ENCODE measurements at places on chromosomes 1 and 21.

- peak; percentile 71 for DNase-seq
Measured at GRCh38 chr1:145960468-145961108, 2.8 kb upstream of the LIX1L start.

DNA sequence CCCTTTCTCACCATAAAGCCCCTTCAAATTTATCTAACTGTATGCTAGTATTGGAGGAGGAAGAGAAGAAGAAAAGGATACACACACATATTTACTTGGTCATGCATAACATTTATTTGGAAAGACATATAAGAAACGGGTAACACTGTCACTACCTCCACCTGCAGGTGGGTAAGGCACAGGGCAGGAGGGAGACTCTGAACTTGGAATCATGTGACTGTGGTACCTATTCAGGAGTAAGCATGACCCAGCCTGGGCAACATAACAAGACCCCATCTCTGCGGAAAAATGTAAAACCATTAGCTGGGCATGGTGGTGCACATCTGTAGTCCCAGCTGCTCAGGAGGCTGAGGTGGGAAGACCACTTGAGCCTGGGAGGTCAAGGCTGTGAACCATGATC is 1.4 kb upstream of the PADI6 start:
- DNase-seq, result no peak

DNA sequence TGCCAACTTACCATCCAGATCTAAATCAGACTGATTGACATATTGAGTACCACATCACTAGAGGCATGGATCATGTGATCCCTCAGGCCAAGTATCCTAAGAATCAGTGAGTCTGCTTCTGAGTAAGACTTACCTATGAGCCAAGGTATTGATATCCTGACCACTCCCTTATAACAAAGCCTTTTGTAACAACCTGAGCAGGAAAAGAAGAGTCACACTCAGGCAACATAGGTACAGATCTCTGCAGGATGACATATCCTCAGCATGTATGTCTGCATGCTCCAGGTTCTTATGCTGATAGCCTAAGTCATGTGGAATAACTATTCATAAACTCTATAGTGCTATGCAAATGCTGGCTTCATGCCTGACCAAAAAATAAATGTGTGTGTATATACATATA is 2.3 kb upstream of the LCE1A start:
- no peak for DNase-seq

GRCh38 chr1:22526098-22526497 is 37.2 kb upstream of the EPHA8 start:
- no peak for DNase-seq

DNA sequence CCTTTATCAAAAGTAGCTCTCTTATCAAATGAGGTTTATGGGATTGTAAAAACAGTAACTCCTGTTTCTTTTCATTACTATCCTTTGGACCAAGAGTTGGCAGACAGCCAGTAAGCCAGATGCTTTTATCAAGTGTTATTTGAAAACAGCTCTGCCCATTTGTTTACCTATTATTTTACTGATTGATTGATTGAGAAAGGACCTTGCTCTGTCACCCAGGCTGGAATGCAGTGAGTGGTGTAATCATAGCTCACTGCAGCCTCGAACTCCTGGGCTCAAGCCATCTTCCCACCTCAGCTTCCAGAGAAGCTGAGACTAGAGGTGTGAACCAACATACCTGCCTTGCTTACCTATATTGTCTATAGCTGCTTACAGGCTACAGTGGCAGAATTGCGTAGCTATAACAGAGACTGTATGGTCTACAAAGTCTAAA is 3.6 kb downstream of the PRKAB2 start:
- DNase-seq, result no peak
